ENCODE measurements at places on chromosomes 16 and 17.
A peak's percentile ranks its signal among the peaks of the same experiment; 100 is the strongest.

GRCh38 chr16:78365366-78365765 lies 265.9 kb downstream of the WWOX start:
- no peak for DNase-seq

- no peak for DNase-seq
These were observed 87.9 kb downstream of the OR1D5 start for GRCh38 chr17:2975469-2975958.

DNA sequence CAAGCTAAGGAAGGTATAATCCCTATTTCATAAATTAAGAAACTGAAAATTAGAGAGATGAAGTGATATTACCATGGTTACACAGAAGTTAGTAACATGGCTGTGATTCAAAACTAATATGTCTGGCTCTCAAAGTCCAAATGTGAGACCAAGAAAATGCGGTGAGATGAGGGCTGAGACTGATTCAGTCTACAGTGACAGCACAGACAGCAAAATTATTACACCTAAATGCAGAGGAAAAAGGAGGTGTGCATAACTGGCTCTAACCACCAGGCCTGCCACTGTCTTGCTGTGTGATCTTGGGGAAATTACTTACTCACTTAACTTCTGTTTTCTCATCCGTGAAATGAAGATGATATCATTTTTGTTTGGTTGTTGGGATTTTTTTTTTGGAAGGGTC lies 270.0 kb upstream of the SOX9 start:
- no peak for DNase-seq

DNA sequence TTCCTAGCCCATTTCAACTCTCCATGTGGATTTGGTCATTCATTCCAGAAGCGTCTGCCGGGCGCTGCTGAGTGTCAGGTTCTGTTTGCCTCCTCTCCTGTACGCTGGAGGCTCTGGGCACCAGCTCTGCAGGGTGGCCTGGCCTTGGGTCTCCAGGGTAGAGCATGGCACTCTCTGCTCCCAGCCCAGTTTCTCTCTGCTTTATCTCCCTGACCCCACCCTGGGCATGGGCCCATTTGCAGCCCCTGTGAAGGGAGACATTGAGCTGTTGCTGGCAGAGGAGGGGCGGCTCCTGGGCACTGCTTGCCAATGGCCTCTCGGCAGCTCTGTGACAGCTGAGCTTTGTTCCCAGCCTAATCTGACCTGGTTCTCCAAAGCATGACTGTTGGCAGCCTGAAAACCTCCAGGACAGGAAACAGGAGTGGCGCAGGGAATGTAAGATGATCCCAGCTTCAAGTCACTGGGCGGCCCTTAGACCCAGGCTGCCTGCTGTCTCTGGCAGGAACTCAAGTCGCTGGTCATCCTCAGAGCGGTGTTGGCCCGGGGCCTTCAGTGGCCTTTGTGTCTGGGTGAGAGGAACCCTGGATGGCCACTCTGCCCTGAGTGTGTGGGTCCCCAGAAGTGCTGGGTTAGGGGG lies 146.8 kb downstream of the SEC14L1 start:
- DNase-seq = no peak

GRCh38 chr17:63714550-63715277 lies 14.8 kb upstream of the LIMD2 start:
- DNase-seq = no peak

GRCh38 chr17:50221266-50221863 lies 19.9 kb upstream of the COL1A1 start:
- DNase-seq = no peak

DNA sequence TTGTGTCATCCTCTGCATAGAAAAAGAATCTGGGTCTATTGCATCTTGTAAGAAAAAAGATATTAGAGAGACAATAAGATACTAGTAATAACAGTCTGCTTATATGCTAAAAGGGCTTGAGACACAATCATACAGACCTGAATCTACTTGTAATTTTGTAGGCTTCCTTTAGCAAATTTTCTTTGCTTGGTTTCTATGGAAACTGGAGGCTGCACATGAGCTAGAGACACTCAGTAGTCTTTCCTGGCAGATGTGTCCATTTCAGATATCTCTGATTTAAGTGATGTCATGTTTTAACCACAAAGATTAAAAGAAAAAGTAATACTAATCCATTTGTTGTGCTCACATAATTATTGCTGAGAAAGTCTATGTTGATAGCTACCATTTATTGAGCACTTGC lies 123.9 kb upstream of the GNAO1 start:
- no peak for DNase-seq

- peak; percentile 19 for DNase-seq
These were observed at the start of gene GSG1L for GRCh38 chr16:28063591-28064061. Gene GSG1L (minus strand): TSS chr16:28063714. CDS start chr16:28063424, 290 bp downstream.

- DNase-seq = no peak
These were observed 52.7 kb downstream of the CDRT4 start for GRCh38 chr17:15414532-15415306.
